ENCODE measurements at places on chromosomes 4 and X. TPM values are rescaled to one million over a fixed set of nuclear protein-coding genes. Genes with fewer than 3 reads are reported as not detected.

DNA sequence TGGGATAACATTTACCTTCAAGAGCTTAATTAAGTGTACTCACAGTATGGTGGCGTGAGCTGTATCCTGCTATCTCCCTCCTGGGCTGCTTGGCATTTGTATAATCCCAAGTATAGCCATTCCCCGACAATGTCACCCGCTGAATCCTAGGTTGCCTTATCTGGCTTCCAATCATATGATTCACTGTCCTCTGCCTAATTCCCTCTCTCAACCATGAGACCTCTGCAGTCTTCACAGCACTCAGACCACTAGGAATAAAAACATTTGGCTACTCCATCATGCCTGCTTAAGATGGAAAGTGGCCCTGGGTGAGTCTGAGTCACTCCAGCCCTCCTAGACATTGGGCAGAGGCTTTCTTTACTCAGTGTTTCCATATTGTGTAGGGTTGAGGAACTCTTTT is 28.9 kb upstream of the WDFY3 start:
- H3K27me3 ChIP-seq: no peaks in the 10 kb centered on the region
- no peak overlapping the region for H3K27ac ChIP-seq
- H3K36me3 ChIP-seq: no peaks in the 10 kb centered on the region
- no peak for DNase-seq
- no peaks in the 10 kb centered on the region for H3K4me1 ChIP-seq

- no peaks in the 10 kb centered on the region for H3K36me3 ChIP-seq
- no peak overlapping the region for H3K4me3 ChIP-seq
- H3K27me3 ChIP-seq: no peaks in the 10 kb centered on the region
- no peak for DNase-seq
- H3K4me1 ChIP-seq: no peaks in the 10 kb centered on the region
- H3K27ac ChIP-seq: no peak overlapping the region
Measured at GRCh38 chrX:125132274-125132673, 187.4 kb upstream of the TEX13C start.

DNA sequence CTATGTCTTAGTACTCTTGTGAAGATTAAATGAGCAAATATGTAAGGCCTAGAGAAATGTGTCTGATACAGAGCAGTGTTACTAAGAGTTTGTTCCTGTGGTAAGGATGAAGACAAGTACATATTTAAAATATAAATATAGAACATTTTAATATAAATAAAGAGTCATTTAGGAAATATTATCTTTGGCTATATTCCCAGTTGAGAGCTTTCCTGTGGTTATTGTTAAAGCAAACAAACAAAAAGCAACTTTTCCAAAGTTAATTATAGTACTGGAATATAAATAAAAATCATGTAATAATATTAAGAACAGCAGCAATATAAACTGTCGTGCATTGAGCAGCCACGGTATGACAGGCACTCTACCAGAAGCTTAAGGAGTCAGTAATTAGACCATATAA is 472.5 kb downstream of the INPP4B start:
- no peak overlapping the region for H3K27ac ChIP-seq
- H3K36me3 ChIP-seq: no peaks in the 10 kb centered on the region
- no peak for DNase-seq
- no peaks in the 10 kb centered on the region for H3K27me3 ChIP-seq

DNA sequence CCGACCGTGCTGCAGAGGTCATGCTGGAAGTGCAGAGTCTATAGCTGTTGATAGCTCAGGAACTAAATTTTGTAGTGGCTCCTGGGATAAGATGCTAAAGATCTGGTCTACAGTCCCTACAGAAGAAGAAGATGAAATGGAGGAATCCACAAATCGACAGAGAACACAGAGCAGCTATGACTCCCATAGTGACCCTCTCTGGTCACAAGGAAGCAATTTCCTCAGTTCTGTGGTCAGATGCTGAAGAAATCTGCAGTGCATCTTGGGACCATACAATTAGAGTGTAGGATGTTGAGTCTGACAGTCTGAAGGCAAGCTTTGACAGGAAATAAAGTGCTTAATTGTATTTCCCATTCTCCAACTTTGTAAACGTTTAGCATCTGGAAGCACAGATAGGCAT is 8.8 kb downstream of the MANBA start:
- no peak overlapping the region for H3K27ac ChIP-seq
- no peak overlapping the region for H3K4me3 ChIP-seq
- no peaks in the 10 kb centered on the region for H3K27me3 ChIP-seq

DNA sequence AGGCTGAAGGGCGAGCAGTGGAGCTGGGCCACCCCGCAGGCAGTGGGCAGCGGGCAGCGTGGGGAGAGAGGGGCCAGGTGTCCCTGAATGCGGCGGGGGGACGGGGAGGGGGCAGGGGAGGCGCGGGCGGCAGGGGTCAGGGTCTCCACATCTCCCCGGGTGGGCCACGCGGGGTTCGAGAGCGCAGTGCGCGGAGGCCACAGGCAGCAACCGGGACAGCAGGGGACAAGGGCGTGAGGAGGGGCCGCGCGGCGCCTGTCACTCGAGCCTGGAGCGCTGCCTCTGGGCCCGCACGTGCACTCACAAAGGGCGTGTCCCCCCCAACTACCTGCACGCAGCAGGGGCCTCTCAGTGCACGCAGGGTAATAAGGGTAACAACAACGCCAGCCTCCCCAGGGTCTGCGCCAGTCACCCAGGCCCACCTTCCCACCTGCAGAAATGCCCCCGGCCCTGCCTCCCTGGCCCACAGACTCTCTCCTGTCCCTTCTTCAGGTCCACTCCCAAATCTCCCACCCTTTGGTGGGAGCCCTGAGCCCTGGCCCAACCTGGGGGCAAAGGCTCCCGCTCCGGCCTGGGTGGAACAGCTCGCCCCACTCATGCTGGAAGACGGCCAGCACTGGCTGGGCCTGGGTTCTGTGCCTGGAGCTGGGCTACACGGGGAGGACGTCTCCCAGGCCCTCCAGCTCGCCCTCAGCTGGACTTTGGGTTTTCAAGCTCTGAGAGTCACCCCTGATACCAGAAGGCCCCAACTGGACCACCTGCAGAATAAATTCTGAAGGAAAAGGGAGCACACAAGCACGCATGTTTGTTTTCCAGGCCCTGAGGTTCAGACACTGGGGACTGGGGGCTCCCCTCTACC is 53.2 kb downstream of the ZFYVE28 start:
- peaks cover 25% of the 10 kb centered on the region for H3K4me1 ChIP-seq
- no peaks in the 10 kb centered on the region for H3K27me3 ChIP-seq
- H3K4me3 ChIP-seq: no peak overlapping the region
- no peak for DNase-seq
- no peaks in the 10 kb centered on the region for H3K36me3 ChIP-seq

DNAAF6 gene
- total RNA-seq: not detected

GRCh38 chr4:2947926-2948325 is 15.3 kb downstream of the NOP14 start:
- H3K27me3 ChIP-seq: no peaks in the 10 kb centered on the region
- no peaks in the 10 kb centered on the region for H3K4me1 ChIP-seq
- no peak overlapping the region for H3K4me3 ChIP-seq
- peaks cover 24% of the 10 kb centered on the region for H3K36me3 ChIP-seq
- DNase-seq: no peak

- H3K36me3 ChIP-seq: no peaks in the 10 kb centered on the region
- H3K27ac ChIP-seq: no peak overlapping the region
- no peak for DNase-seq
- no peak overlapping the region for H3K4me3 ChIP-seq
Measured at GRCh38 chr4:134027931-134028330, 173.7 kb downstream of the PABPC4L start.

GRCh38 chrX:77977095-77977494 is 7.7 kb upstream of the PGAM4 start:
- H3K4me3 ChIP-seq: no peak overlapping the region
- no peaks in the 10 kb centered on the region for H3K27me3 ChIP-seq
- no peak overlapping the region for H3K27ac ChIP-seq
- no peak for DNase-seq
- H3K4me1 ChIP-seq: no peaks in the 10 kb centered on the region

- no peaks in the 10 kb centered on the region for H3K27me3 ChIP-seq
- no peaks in the 10 kb centered on the region for H3K36me3 ChIP-seq
- H3K4me3 ChIP-seq: no peak overlapping the region
Measured at GRCh38 chr4:6881908-6882307, 27.7 kb upstream of the TBC1D14 start.

ZMAT1 gene
- total RNA-seq: 12.5 TPM

USP11 gene
- total RNA-seq: 23.1 TPM

- no peak overlapping the region for H3K4me3 ChIP-seq
- no peaks in the 10 kb centered on the region for H3K27me3 ChIP-seq
- H3K27ac ChIP-seq: no peak overlapping the region
Measured at GRCh38 chr4:103354006-103354405, 155.9 kb upstream of the CENPE start.

PAGE4 gene
- not detected for total RNA-seq

PAGE1 gene
- total RNA-seq: not detected

MAGEB17 gene
- total RNA-seq: 7.3 TPM

GRCh38 chr4:154560419-154560801 is 2.4 kb upstream of the FGB start:
- H3K4me1 ChIP-seq: peaks cover 7% of the 10 kb centered on the region
- H3K36me3 ChIP-seq: no peaks in the 10 kb centered on the region
- DNase-seq: no peak
- no peaks in the 10 kb centered on the region for H3K27me3 ChIP-seq
- H3K4me3 ChIP-seq: no peak overlapping the region
- H3K27ac ChIP-seq: no peak overlapping the region

GPR50 gene
- not detected for total RNA-seq

NEXMIF gene
- 2.3 TPM for total RNA-seq

DNA sequence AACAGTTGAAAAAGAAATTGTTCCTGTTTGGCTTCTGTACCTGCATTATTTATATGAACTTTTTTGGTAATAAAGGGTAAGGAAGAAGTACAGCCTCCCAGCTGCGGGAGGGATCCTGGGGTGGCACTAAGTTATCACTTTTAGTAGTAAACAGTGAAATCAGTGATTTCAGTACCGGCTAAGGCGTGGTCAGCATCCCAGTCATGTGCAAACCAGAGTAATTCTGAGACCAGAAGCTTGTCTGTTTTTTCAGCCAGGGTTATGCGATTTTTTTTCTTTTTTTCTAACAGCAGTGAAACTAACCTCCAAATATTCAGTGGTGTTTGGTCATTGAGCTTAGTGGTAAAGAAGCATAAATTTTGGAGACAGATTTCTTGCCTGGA is 3.3 kb downstream of the EGF start:
- no peaks in the 10 kb centered on the region for H3K36me3 ChIP-seq
- peak overlapping the region; percentile 88 for H3K27ac ChIP-seq
- DNase-seq: peak; percentile 25
- peaks cover 35% of the 10 kb centered on the region for H3K4me1 ChIP-seq

DNA sequence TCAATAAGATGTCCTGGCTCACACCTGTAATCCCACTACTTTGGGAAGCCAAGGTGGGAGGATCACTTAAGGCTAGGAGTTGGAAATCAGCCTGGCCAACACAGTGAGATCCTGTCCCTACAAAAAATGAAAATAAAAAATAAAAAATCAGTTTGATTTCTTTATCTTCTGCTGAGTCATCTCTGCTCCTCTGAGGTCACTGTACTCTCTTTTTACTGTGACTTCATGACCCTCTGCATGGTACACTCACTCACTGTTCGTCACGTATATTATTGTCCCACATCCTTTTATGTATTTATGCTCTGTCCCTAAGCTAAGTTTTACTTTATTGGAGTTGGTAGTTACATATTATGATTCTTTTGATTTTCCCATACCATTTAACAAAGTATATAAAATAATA is 333.3 kb downstream of the PCDH7 start:
- no peaks in the 10 kb centered on the region for H3K27me3 ChIP-seq
- H3K36me3 ChIP-seq: no peaks in the 10 kb centered on the region
- no peak overlapping the region for H3K27ac ChIP-seq
- no peaks in the 10 kb centered on the region for H3K4me1 ChIP-seq
- DNase-seq: no peak

All from body of pancreas (tissue), 4 donors.